ENCODE measurements at places on chromosomes 2 and 18.

DNA sequence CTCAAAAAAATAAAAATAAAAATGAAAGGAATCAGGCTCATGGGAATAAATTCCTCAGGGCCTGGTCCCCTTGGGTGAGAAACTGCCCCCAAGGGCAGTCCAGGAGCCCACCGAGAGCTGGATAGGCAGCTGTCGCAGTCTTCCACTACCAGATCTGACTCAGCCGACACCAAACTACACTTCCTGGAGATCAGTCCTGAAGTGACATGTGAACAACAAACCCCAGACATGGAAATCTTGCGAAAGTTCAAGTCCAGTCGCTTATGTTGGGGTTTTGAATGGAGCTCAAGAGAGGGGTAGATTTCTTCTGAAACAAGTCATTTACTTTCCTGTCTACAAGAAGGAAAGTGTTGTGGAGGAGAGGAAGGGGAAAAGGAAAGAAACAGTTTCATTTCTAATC lies 12.9 kb downstream of the ADCY3 start:
- peak; percentile 36 for DNase-seq

DNA sequence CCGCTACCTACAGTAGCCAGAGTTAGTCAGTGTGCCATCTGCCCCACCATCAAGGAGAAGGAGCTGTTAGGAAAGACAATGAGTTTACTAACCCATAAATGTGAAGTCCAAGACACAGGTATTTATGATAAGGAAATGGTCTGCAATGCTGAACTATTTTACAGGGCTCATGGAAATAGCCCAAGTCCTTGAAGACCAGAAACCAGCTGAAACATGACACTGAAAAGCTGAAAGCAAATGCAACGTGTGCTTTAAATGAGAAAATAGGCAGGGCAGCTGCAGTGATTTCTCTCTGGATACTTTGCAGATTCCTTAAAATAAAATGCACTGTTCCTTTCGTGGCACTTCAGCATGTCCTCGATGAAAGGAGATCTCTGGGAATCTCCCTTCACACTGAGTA lies 256.4 kb upstream of the TCF4 start:
- peak; percentile 40 for DNase-seq

DNA sequence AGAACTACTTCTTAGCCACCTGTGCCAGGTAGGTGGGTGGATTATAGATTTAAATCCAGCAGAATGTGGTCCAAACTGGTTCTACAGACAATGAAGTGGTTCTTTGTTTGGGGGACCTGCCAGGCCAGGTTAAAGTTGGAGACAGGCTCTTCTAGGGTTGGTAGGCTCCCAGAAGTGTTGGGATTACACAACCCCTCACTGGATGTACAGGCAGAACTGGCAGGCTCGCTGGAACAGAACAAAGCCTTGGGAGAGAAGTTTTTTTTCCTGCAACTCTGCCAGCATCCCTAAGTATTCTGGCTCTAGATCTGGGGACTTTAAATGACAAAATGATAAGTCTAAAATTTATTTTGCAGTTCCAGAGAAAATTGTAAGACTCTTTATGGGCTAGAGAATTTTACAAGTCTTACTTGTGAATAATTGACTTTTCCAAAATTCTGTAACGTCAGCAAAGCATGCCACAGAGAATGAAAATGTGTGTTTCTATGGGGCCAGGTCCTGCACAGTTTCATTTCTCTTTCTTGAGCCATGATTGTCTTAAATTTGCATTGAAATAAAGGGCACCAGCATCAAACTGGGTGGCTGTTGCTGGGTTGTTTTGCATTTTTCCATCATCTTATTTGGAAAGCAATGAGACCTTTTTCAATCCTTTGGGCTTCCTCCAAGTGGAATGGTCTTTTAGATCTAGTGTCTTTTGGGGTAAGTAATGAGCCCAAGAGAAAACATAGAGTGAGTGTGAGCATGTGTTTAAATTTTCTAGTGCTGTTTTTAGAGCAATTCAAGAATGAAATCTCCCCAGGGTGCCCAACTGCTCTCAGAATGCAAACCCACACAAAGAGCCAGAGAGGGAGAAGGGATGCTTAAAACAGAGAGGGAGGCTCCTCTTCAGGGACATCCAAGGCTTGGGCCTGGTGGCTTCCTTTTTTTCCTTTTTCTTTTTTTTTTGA lies 32.4 kb upstream of the ATL2 start:
- no peak for DNase-seq

- no peak for DNase-seq
Observed at GRCh38 chr2:143764706-143765105, 635.5 kb downstream of the ARHGAP15 start.

GRCh38 chr2:126495189-126495588 lies 160.8 kb upstream of the GYPC start:
- no peak for DNase-seq

DNA sequence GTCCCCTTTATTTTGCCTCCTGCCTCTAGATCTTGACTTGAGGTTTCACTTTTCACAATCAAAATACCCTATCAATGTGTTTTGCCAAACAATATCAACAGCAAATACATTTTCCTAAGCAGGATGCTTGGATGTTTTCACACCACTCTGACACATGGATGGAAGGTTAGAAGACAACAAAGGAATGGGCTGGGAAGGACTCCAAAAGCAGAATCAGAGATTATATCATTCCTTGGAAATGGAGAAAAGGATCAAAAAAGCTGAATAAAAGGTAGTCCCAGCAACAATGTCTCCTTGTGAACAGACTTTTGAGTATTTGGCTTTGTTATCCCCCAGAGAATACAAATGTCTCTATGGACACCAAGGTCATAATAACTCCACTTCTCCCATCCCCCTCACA lies 170.8 kb downstream of the ETAA1 start:
- peak; percentile 27 for DNase-seq

- DNase-seq, result no peak
Observed at GRCh38 chr2:19359021-19359357, 566 bp upstream of the OSR1 start.

GRCh38 chr2:98236935-98237334 lies 109.3 kb upstream of the CNGA3 start:
- no peak for DNase-seq

DNA sequence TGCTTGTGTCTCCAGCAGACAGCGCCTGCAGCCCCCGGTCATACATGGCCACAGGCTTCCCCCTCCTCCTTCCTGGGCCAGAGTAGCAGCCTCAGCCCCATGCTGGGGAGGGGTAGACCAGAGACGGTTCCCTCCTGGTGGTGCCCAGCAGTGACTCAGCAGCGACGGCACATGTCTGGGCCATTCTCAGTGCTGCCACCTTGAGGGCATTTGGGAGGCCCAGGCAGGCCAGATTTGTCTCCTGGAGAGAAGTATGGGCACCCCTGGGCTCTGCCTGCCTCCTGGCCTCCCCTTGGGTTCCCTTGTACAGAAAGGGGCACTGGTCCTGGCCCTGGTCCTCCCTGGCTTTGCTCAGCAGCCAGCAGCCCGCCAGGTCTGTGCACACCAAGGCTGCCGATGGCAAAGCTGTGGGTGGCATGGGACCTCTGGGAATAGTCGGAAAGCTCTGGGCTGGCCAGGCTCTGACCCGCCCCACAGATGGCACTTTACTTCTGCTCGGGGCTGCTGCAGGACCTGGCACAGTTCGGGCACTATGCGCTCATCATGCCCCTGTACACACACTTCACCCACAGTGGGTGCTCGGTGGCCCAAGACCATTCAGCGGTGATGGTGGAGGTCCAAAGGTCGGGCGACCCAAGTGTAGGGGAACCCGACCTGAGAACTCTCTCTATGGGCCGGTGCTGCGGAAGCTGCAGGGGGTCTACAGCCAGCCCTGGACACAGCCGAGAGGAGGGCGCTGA lies 11.4 kb upstream of the ALPI start:
- peak; percentile 51 for DNase-seq

DNA sequence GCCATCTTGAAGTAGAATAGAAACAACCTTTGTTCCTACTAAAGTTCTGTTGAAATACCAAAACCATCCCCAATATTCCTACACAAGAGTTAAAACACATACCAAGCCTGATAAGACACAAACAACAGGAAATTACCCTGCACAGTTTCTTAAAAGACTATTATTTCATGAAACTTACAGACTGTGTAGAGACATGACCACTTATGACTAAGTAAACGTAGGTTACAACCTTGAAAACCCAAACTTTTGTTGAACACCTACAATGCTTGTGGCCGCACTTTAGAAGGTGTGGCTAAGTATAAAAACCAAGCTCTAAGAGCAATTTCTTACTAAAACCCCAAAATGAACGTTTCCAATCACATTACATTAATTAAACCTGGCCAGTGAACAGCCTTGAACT lies 2.0 kb downstream of the SMAD2 start:
- DNase-seq, result no peak

- DNase-seq, result peak; percentile 16
Observed at GRCh38 chr2:216139884-216140283, 30.7 kb downstream of the XRCC5 start.

GRCh38 chr18:33761363-33761762 lies 183.3 kb downstream of the ASXL3 start:
- DNase-seq, result peak; percentile 5

- DNase-seq, result no peak
Observed at GRCh38 chr2:26886736-26887135, 38.8 kb downstream of the DPYSL5 start.

- no peak for DNase-seq
Observed at GRCh38 chr2:138028538-138028937, 64.3 kb downstream of the HNMT start.

DNA sequence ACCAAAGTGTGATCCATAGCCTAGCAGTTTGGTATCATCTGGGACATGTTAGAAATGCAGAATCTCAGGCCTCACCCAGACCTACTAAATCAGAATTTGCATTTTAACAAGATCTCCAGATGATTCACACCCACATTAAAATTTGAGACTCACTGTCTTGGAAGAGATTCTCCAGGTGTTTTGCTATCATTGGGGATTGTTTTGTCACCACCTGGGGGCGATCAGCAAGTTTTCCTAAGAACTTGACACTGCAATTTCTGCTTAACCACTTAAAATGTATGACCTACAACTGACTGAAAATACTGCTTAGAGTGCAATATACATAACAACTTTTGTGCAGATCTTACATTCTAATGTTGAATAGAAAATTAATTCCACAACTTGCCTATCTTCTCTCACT lies 18.9 kb upstream of the ITGA4 start:
- DNase-seq, result peak; percentile 14

DNA sequence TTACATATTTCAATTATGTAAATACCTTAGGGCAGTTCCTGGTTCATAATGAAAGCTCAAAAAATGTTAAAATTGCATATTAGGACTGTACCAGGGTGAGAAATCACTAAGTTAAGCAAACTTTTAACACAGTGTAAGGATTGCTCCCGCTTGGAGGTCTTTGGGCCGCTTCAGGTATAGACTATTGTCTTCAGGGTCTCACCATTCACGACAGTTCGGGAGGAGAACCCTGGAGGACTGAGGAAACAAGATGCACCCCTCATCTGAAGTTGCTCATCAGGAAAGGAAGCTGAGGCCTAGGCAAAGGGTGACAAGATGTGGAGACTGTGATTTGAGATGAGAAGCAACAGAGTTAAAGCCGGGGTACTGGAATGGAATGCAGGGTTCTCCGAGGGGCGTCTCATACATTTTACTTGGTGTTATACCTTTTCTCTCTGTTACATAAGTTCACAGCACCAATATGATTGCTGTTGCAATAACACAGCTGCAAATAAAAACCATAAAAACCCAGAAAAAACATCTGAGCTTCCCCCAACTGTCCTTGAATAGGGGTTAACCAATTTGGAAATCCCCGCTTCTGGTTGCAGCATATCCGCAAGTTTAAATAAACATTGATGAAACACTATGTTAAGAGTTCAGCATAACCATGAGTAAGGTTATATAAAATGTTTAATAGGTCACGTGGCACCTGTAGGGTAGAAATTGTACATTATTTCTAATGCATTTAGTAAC lies 40.1 kb downstream of the FBXO48 start:
- peak; percentile 50 for DNase-seq

DNA sequence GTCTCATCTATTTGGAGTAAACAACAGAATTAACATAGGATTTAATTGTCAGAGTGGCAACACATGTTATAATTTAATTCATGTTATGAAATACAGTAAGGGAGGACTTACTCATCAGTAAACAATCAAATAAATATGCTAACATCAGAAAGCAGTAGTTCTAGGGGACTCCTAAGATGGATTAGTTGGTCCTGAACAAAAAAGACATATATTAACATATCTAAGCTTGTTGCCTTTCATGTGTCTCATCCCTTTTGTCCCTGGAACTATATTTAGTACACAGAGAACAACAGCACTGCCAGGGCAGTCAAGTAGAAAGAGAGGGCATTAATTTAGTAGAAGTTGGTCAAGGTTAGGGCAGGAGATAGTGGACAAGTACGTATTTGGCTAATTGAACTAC lies 117.8 kb upstream of the FZD5 start:
- DNase-seq, result no peak

GRCh38 chr2:151999053-151999452 lies 99.8 kb downstream of the CACNB4 start:
- DNase-seq, result peak; percentile 41

DNA sequence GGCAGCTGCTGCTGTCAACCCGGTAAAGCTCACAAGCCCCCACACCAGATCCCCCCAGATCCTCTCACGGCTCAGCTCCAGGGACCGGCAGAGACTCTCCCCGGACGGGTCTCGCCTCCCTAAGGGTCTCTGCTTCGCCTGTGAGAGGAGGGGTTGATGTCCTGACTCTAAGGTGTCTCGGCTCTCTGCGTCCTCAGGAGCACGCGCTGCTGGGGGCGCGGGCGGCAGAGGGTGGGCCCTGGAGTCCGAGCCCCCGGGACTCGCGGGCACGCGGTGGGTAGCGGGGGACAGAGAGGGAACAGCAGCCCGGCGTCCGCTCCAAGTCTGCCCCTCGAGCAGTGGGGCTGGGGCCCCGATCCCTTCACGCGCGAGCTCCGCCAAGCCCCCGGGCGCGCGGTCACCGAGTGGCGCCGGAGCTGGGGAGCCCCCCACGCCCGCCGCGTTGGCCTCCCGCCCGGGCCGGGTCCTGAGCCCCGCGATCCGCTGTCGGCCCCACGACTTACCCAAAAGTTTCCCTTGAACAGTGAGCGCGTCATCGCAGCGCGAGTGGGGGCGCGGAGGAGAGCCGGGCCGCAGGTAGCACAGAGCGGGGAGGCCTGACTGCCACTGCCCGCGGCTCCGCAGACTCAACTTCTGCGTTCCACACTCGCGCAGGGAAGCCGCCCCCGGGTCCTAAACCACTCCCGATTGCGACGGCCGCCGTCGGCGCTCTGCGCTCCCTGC lies at the start of gene PSTPIP2:
PSTPIP2 (minus strand) TSS at position 608 of the 723 bp plus-strand sequence; CDS start at position 536, 72 bp downstream.
- DNase-seq, result peak; percentile 53

DNA sequence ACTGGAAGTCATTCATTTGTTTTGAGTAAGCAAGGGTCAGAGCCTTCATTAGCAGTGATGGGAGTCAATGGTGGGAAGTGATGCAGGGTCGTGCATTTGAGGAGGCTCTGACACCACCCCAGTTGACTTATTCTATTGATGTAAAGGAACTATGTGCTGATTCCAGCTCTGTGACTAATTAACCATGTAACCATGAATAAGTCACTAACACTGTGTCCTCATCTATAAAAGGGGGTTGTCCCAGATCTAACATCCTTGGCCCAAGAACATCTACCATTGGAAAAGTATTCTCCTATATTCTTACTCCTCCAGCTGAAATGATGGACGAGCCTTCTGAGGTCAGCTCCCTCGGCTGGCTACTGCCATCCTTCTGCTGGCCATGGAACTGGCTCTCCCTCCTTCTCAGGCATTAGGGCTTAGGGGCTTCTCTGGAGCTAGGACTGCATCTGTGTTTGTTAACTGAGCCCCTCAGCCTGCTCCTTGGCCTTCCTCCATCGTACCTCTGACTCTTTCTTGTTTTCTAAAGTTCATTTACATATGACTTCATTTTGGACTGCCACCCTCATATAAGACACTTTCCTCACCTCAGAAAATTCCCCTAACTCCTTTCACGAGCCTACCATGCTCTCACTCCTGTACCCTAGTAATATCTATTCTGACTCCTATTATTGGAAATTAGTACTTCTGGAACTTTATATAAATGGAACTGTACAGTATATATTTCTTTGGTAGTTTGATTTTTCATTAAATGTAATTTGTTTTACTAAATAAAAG lies 115.5 kb downstream of the KCTD1 start:
- no peak for DNase-seq
